ENCODE measurements at places on chromosomes 12 and 14.

DNA sequence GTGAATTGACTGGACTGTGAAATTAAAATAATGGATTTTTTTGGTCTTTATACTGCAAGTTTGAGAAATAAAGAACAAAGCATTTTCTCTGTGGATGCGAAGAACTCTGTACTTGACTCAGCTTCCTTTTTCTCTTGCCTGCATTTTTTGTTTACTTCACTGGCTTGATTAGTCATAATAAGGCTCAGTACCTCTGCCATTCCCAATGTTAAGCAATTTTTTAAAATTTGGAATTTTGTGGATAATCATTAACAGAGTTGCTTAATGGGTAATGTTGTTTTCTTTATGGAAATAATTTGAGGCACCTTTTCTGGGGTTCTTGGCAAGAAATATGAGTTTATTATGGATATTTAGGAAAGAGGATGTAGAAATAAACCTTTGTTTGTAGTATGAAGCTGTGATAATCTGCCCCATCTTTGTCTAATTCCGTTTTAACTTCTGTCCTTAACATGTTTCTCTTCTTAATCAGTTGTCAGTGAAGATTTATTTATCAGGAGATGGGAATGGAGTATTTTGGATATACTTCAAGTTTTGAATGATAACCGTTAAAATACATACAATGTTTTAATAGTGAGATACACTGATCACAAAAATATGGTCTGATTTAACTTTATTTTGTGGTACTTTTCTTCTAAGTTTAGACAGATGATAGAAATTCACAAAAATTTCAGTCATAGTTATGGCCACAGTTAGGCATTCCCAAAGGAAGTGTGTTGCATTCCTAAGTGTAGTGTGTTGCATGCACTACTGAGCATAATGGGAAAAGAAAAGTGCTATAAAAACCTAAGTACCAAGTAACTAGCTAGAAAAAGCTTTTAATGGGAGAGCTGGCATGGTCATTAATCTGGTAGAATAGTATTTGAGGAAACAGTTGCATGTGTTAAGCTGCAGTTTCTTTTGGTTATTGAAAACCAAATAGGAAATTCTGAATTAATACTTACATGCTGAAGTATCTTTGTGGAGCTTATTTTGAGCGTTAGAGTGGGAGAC, 27.7 kb downstream of the WNK1 start:
- peak; percentile 11 for DNase-seq

- DNase-seq: no peak
These were observed 6.1 kb downstream of the SYCP3 start for GRCh38 chr12:101733166-101733565.

DNA sequence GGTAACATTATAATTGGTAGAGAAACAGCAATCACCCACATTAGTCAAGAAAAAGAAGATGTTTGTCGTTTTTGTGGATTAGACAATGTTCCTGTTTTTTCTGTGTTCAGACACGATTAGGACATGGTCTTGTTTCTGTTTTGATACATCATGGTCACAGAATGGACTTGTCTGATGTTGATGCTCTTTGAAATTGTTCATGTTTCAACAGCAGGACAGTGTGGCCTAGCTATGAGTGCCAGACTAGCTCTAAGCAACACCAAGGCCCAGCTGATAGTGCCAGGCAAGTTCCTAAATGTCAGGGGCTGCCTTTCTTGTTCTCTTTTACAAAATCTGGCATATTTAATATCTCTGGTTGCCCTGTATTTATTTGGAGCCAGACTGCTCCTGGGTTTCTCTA, 40.9 kb upstream of the TOMM20L start:
- no peak for DNase-seq

GRCh38 chr12:76879710-76880518, 1.1 kb upstream of the CSRP2 start:
- DNase-seq: no peak

All from retina (tissue), 1 donor.